ENCODE measurements at places on chromosomes 6 and 20. TPM values are rescaled to one million over a fixed set of nuclear protein-coding genes. Genes with fewer than 3 reads are reported as not detected.

Gene ADGB
- not detected for total RNA-seq

Gene BEND6
- 0.14 TPM for total RNA-seq

Gene PGC
- total RNA-seq = not detected

Gene PRR18
- total RNA-seq = not detected

Gene NFKBIL1
- 21.0 TPM for total RNA-seq

Gene ADTRP
- 0.47 TPM for total RNA-seq

Gene DNAH8
- under 0.01 TPM for total RNA-seq

Gene KCNB1
- under 0.01 TPM for total RNA-seq

Gene MYO6
- total RNA-seq = 67.2 TPM

Gene PARD6B
- total RNA-seq = 0.28 TPM

Gene OR2H1
- total RNA-seq = not detected

Gene RUNX2
- 0.05 TPM for total RNA-seq

Gene C20orf202
- total RNA-seq = not detected

Gene RAMACL
- 6.6 TPM for total RNA-seq

Gene GSTA2
- not detected for total RNA-seq

All from dermis blood vessel endothelial cell (primary cell).